Vagina (tissue), 2 donors: ENCODE measurements at places on chromosomes 2 and 18. TPM values are rescaled to one million over a fixed set of nuclear protein-coding genes. Genes with fewer than 3 reads are reported as not detected.

The SPRED2 gene
- 18.4 TPM for total RNA-seq

The SPR gene
- total RNA-seq, result 45.7 TPM

The UBE2F gene
- total RNA-seq, result 57.0 TPM

The CEBPZ gene
- total RNA-seq, result 27.0 TPM

The CXCR2 gene
- total RNA-seq, result 6.4 TPM

The LIMS3 gene
- 2.2 TPM for total RNA-seq

The SAG gene
- total RNA-seq, result not detected

The MYCN gene
- 2.0 TPM for total RNA-seq

The TEKT4 gene
- not detected for total RNA-seq

The SEMA4F gene
- total RNA-seq, result 8.3 TPM

The ITGA6 gene
- 82.3 TPM for total RNA-seq

The SERPINB13 gene
- total RNA-seq, result 131 TPM

The ADD2 gene
- 3.4 TPM for total RNA-seq

The SERPINE2 gene
- 52.3 TPM for total RNA-seq

The KIF5C gene
- total RNA-seq, result 13.3 TPM

The REEP1 gene
- total RNA-seq, result 13.5 TPM

The IGFBP5 gene
- 1,041 TPM for total RNA-seq

The MROH2A gene
- total RNA-seq, result not detected

The NEMP2 gene
- total RNA-seq, result 2.2 TPM

The OTOF gene
- total RNA-seq, result 0.49 TPM

The UGP2 gene
- total RNA-seq, result 78.6 TPM

The DTNB gene
- total RNA-seq, result 17.9 TPM
